ENCODE measurements at places on chromosomes 3 and 15. TPM values are rescaled to one million over a fixed set of nuclear protein-coding genes. Genes with fewer than 3 reads are reported as not detected.

The INTS14 gene
- 24.6 TPM for total RNA-seq

The PCCB gene
- total RNA-seq, result 35.5 TPM

The SI gene
- not detected for total RNA-seq

The UBA5 gene
- 19.4 TPM for total RNA-seq

Data from lung microvascular endothelial cell (primary cell).